ENCODE measurements at places on chromosomes 4 and X.

DNA sequence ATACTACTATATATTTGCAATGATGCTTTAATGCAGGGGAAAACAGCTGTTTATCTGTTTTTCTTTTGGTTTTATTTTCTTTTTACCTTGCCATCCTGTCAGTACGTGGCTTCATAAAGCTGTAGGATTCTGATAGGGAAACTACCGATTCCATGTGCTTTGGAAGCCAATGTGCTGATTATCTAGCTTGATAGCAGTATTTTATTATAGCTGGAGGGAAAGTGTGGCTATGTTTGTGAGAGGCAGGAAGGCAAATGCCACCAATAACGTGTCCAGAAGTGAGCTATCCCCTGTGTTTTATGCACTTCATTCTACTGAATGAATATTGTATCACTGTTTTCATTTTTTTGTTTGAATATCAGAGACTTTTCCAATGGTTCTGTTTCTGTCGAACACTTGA lies 43.7 kb downstream of the IL15 start:
- DNase-seq = no peak

DNA sequence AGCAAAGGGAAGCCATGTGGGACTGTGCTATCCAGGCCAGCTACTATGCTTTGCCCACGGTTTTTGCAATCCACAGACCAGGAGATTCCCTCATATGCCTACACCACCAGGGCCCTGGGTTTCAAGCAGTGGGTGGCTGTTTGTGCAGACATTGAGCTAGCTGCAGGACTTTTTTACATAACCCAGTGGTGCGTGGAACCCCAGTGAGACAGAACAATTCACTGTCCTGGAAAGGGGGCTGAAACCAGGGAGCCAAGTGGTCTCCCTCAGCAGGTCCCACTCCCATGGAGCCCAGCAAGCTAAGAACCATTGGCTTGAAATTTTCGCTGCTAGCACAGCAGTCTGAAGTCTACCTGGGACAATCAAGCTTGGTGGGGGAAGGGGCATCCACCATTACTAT lies 959.9 kb downstream of the FSTL5 start:
- no peak for DNase-seq

DNA sequence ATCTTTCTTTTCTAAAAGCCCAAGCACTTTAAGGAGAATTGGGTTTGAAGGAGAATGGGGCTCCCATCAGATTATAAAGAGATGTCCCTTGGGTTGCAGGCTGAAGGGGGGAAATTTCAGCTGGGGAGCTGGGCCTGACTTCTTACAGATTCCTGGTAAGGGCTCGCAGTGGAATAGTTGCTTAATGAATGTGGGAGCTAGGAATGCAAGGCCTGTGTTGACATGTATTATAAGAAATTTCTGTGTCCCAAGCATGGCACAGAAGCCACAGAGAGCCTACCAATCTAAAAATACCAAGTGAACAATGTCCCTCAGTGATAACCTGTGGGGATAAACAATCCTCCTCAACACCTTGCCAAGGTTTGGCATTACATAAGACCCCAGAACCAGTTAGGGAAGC lies 39.3 kb upstream of the WNK3 start:
- no peak for DNase-seq

- no peak for DNase-seq
Observed at GRCh38 chrX:147800663-147801062, 111.1 kb upstream of the FMR1 start.

- DNase-seq = no peak
Observed at GRCh38 chr4:152165846-152166245, 370.0 kb downstream of the FBXW7 start.

DNA sequence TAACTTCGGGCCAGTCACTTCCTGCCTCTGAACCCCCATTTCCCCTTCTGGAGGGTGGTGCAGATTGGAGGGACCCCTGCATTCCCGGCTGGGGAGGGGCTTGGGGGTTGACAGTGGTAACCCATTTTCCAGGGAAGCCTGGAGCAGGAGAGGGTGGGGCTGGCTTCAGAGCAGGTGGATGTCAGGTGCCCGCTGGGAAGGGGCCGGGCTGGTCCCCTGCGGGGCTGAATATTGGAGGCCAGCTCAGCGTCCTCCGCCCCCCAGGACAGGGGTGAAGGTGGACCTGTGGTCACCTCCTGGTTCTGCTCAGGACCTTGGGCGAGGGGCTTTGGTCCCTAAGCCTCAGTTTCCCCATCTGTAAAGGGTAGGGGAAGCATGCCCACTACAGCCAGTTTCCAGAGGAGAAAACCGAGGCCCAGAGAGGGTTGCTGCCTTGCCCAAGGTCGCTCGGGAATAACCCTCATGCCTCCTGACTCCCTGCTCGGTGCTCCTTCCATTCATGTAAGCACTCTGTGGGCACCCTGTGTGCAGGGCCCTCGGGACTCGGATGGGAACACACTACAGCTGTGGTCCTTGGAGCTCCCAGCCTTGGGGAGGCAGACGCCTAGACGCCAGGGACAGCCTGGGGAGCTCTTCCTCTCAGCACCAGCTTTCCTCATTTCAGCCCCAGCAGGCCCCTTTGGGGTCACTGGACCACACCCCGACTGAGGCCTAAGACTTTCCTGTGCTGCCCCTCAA lies 683 bp downstream of the MAN2B2 start:
- no peak for DNase-seq

DNA sequence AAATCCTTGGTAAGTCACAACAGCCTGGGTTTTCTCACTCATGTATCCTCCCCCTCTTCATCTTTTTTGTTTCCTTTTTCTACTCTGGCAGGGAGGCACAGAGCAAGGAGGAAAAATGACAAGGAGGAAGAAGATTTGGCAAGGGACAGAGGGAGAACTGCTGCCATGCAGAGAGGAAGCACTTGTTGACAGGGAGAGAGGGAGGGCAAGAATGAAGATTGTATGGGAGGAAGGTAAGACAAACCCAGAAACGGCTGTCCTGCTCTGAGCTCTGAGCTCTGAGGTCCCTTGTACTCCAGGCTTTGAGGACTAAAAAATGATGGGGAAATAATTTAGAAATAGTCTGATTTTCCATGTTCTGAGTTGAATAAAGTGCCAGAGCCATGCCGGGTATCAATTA lies 123.9 kb downstream of the DCHS2 start:
- no peak for DNase-seq

DNA sequence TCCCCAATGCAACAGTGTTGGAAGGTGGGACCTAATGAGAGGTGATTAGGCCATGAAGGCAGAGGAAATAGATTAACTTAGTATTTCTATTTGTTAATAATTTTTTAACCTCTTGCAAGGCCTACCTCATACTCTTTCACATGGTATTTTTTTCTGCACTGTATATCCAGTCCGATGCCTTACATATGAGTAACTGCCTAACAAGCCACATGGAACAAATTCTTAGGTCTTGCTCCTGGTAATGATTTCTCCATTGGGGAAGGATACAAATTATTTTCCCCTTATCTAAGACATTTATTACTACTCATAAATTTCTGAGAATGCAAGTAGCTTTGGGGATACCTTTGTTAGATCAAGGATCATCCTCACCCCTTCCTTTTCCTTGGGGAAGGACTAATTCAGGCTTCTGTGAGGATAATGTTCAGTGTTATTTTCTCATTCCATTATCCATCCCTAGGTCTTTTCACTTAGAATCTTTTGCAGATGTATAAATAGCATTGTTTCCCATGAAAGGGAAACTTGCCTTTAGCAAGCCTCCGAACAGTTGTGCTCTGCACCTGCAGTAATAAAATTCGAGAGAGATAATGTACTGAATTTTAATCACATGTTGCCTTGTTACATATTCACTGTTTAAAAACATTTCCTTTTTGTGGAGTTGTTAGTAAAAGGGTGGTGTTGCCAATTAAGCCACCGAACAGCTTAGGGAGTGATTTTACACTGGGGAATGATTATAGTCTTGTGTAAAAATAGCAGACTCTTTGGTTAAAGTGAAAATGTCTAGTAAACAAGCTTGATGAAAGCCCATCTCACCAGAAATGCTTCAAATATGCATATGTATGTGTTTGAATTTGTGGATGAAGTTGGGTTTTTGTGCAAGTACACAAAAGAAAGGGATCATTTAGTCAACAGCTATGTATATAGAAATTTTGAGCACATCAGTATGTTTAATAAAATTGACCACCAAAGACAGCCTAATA lies 89.9 kb downstream of the CFAP299 start:
- no peak for DNase-seq

GRCh38 chr4:148118633-148119032 lies 323.6 kb downstream of the NR3C2 start:
- DNase-seq = no peak

- DNase-seq = no peak
Observed at GRCh38 chrX:97402903-97403302, 519.2 kb downstream of the RPA4 start.

DNA sequence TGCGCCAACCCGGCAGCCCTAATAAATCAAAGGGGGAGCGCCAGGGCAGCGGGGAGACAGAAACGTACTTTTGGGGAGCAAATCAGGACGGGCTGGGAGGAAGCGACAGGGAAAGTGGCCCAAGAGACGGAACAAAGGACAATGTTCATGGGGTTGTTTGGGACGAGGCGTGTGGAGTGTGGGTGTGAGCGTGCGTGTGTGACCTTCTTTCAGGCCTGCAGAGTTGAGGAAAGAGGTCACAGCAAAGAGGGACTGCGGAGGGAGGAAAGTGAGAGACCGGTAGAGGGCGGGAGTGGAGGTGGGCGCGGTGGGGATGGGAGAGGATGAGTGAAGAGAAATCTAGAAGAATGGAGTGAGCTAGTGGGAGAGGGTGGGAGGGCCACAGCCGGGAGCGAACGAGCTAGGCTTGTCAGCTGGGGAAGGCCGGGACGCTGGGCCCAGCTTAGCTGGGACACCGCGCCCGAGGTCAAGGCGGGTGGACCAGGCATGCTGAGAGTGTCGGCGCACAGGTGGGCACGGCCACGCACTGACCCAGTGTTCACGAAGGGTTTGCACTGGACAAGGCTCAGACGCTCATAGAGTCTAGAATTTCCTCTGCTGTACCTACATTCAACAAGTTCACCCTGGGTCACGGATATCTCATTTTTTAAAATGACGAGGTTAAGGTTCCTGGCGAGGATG lies 14.7 kb upstream of the PITX2 start:
- no peak for DNase-seq

GRCh38 chr4:173682609-173683008 lies 152.6 kb upstream of the HAND2 start:
- no peak for DNase-seq

DNA sequence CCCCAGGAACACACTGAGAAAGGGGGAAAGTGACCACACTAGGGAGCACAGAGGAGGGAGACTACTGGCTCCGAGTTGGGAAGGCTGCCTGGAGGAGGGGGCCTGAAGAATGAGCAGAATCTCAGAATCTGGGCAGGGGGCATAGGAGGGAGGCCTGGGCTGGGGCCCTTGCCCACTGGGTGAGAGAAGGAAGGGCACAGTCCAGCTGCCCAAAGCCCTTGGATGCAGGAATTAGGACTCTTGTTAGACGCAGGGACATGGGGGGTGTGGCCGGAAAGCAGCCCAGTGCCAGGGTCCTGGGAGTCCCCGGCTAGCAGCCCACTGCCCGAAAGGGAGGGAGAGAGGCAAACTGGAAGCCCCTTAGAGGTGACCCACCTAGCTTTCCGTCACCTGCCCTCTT lies 1.9 kb upstream of the DUSP9 start:
- DNase-seq = no peak

DNA sequence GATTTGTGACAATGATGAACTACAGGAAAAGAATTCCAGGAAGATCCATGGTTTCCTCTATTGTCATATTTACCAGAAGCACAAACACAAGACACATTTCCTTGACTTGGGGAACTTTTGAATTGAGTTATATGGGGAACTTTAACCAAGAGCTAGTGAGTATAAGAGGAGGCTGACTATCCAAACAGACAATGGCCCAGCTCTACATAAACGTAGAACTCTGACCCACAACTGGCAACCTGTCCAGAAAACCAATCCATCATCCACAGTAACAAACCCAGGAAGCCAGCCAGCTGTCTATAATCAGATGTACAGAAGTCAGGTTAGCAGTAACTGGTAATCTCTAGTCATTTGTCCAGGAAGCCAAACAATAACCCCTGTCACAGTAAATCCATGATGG lies 167.0 kb upstream of the CPEB2 start:
- DNase-seq = no peak

DNA sequence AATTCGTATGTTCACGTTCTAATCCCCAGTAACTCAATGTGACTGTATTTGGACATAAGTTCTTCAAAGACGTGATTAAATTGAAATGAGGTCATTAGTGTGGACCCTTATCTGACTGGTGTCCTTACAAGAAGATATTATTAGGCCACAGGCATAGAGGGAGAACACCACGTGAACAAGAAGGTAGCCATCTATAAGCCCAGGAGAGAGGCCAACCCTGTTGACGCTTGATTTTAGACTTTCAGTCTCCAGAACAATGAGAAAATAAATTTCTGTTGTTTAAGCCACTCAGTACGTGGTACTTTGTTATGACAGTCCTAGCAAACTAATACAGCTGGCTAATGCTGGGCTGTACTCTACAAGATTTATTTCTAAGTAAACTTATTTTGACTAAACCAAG lies 1.5 kb upstream of the EIF1AX start:
- no peak for DNase-seq

GRCh38 chrX:135596495-135596894 lies 76.0 kb downstream of the INTS6L start:
- DNase-seq = peak; percentile 5

DNA sequence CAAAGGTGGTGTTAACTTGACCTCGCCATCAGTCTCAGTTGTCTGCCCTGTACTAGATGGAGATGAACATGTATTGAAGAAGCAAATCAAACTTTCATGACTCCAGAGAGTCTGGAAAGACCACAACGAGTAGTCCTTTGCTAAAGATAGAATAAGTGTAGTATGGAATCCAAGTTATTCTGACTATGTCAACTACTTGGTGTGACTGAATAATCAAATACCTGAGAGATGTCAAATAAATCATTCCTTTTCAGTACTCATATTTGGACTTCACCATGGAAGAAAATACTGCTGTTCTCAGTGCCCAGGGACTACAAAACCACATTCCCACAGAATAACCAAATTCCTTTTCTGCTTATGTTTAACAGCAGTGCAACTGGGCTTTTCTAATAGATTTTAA lies 161.2 kb upstream of the SPRY1 start:
- DNase-seq = no peak

GRCh38 chr4:9600246-9600645 lies 156.0 kb downstream of the DEFB131A start:
- no peak for DNase-seq
